ENCODE measurements at places on chromosomes 13 and 19.

GRCh38 chr19:2341244-2341751, 12.8 kb downstream of the SPPL2B start:
- no peak for DNase-seq

- DNase-seq: no peak
Measured at GRCh38 chr13:50682966-50683365, 160.5 kb downstream of the DLEU7 start.

GRCh38 chr19:29492769-29493168, 33.0 kb upstream of the VSTM2B start:
- DNase-seq: no peak

GRCh38 chr13:102983496-102983895, 82.7 kb downstream of the SLC10A2 start:
- DNase-seq: no peak

DNA sequence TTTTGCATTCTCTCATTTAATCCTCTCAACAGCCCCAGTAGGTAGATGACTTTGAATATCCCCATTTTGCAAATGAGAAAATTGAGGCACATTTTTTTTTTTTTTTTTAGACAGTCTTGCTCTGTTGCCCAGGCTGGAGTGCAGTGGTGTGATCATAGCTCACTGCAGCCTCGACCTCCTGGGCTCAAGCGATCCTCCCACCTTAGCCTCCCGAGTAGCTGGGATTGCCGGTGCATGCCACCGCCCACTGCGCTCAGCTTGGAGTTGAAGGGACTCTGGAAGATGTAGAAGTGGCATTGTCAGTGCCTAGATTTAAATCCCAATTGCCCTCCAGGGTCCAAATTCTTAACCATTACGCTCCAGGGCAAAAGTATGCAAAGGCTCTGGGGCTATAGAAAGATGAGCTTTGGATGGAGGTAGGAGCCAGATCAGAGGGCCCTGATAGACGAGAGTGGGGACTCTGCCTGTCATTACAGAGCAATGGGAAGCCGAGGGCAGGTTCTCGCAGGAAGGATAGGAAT, 813 bp upstream of the MCOLN1 start:
- no peak for DNase-seq

DNA sequence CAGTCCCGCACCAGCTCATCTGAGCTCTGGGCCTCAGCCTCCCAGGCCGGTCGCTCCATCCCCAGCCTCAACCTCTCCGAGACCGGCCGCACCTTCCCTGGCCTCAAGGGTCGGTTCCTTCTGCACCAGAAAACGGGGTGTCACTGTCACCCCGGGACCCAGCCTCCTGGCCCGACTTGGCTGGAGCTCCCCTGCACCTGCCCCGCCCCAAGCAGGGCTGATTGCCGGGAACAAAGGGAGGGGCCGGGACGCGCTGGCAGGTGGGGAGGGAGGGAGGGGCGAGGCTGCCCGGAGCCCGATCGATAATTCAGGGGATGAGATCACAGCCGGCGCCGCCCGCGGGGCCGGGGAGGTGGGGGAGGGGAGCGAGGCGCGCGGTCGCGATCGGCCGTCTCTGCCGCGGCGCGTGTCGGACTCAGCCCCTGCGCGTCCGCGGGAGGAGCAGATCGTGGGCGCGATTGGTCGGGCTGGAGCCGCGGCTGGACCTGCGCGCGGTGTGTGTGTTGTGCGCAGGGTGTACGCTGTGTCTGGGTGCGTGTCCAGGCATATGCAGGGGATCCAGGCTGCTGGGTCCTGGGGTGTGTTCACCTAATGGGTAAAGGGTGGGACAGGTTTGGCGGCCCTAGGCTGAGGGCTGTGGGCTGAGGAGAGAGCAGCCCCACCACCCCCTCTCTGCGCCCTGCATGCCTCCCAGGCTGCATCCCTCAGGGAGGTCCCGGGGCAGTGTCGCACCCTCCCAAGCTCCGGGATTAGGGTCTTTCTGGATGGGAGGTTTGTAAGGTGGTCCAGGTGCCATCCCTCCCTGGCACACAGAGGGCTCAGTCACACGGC, 1.1 kb upstream of the SHC2 start:
- DNase-seq: peak; percentile 72

DNA sequence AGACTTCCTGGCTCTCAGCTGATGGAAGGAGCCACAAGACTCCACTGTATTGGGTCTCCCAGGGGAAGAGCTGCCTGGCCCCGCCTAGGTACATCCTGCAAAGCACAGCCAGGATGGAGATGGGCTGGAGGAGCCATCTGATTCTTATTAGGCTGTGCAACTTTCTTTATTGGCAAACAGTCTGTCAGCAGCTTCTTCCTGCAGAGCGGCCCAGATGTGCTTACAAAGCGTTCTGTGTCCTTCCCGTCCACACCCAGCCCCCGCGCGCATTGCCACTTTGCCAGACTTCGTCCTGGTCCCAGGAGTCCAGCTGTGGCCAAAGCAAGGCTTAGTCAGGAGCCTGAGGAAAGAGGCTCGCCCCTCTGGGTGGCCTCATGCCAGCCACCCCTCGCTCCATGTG, 409.3 kb downstream of the ZNF536 start:
- no peak for DNase-seq

DNA sequence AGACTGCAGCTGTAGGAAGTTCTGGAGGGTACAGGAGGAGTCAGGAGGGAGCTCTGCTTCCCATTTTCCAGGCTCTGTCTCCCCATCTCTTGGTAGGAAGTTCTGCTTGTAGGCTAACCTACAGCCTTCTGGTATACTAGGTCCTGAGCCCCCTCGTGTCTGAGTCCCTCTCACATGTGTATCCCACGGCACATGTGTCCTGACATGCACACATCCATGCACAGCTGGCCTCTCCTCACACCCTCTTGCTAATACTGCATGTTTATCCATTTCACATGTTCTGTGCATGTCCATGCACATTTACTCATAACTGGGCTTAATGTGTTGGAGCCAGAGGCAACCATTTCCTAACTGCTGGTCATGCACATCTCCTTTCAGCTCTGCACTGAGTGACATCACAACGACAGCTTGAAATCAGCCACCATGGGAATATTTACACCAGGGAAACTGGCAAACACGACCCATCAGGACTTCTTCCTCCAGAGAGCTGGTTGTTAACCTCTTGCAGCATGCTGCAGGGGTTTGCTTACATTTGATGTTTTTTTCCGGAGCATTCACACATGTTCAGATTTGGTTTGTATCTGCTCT, 3.0 kb downstream of the CD209 start:
- DNase-seq: no peak

DNA sequence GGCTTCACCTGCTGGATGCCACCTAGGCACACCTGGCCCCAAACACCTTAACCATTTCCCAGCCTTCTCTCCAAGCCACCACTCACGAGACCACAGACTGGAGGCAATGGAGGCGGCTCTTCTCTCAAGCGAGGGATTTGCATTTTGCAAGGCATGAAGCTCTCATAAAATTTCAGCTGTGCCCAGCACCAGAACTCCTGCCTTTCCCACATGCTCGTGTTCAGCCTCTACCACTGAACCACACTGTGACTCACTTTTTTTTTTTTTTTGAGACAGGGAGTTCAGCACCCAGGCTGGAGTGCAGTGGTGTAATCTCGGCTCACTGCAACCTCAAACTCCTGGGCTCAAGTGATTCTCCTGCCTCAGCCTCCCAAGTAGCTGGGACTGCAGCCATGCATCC, 10.6 kb downstream of the NANOS3 start:
- no peak for DNase-seq

- DNase-seq: no peak
Measured at GRCh38 chr19:3788996-3789778, 3.0 kb upstream of the MATK start.

- no peak for DNase-seq
Measured at GRCh38 chr13:35747594-35747993, 271.1 kb upstream of the MAB21L1 start.

GRCh38 chr13:45468635-45469034, 3.9 kb downstream of the COG3 start:
- no peak for DNase-seq

- peak; percentile 58 for DNase-seq
Measured at GRCh38 chr19:6047741-6048251, 62.5 kb downstream of the RFX2 start.

- no peak for DNase-seq
Measured at GRCh38 chr13:31629085-31629780, 110.1 kb upstream of the RXFP2 start.

- DNase-seq: no peak
Measured at GRCh38 chr19:21621671-21622070, 116.3 kb downstream of the ZNF429 start.

DNA sequence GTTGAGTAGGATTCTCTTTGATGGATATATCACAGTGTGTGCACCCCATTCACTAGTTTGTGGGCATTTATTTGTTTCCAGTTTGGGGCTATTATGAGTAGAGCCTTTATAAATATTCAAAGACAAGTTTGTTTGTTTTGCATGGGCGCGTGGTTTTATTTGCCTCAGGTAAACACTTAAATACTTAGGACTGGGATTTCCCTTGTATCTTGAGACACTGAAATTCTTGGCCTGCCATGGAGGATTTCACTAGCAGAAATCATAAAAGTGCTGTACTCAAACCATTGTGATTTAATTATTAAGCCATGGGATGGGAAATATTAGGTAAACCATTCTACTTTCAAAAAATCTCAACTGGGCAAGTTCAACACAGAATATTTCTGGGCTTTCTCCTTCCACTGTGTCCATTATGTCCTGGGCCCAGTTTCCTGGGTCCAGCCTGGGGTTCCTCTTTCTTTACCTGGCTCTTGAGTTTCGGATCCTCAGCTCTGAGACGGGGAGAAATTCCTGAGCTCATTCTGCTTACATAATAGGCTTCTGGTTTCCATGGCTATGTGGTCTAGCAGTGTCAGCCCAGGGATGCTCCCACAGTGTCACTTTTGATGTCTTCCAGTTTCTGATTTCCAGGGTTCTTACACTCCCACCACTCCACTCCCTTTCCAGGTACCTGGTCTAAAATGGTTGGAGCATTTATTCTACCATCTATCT, 14.4 kb downstream of the MYO16 start:
- no peak for DNase-seq

DNA sequence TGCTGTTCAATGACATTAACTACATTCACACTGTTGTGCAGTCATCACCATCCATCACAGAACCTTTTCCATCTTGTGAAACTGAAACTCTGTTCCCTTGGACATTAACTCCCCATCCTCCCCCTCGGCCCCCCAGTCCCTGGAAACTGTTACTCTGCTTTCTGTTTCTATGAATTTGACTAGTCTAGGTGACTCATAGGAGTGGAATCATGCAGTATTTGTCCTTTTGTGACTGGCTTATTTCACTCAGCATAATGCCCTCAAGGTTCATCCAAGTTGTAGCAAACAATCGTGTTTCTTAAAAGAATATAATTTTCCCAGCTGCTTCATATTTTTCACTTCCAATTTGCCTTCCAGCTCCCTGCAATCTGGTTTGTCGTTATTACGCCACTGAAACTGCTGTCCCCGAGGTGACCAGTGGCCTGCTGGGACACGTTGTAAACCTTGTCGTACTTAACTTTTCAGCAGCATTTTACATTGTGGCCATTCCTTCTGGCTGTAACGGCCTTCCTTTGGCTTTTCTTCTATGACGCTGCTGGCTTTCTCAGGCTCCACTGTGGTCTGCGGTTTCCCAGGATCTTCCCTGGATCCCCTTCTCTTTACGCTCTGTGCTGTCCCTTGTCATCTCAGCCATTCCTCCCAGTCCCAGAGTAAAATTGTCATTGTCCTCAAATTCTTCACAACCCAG, 74.0 kb downstream of the DHRS12 start:
- no peak for DNase-seq

- no peak for DNase-seq
Measured at GRCh38 chr19:4445963-4446703, 11.5 kb downstream of the UBXN6 start.

DNA sequence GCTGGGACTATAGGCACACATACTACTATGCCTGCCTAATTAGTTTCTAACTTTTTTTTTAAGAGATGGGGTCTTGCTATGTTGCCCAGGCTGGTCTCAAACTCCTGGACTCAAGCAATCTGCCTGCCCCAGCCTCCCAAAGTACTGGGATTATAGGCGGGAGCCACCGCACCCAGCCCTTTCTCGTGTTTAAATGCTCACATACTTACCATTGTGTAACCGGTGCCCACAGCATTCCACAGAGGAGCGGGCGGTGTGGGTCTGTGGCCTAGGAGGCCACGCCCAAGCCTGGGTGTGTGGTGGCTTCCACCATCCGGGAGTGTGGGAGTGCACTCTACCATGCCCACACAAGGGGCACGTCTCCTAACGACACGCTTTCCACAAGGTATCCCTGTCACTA, 7.7 kb downstream of the LMNB2 start:
- no peak for DNase-seq

- DNase-seq: no peak
Measured at GRCh38 chr13:40352380-40352778, 314.1 kb downstream of the FOXO1 start.

GRCh38 chr13:99083981-99084380, 106.1 kb upstream of the DOCK9 start:
- no peak for DNase-seq

GRCh38 chr19:54094426-54095000, 6.1 kb downstream of the OSCAR start:
- no peak for DNase-seq

DNA sequence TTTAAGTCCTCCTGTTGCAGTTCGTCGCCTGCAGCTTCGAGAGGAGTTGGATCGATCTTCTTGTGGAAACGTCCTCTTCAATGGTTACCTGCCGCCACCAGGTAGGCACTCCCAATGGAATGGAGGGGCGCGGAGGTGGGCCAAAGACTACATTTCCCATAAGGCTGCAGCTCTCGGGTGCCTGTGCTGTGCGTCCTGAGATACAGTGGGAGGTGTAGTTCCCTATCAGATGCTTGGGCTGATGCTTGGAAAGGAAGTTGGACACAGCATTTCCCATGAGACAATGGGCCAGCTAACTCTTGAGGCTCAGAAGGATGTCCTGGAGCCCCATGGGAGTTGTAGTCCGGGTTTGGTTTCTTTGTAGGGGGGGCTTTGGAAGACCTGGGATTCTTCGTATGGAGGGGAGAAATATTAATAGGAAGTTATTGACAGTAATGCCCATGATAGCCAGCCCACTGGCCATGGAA, 1.8 kb downstream of the SHKBP1 start:
- DNase-seq: no peak

- no peak for DNase-seq
Measured at GRCh38 chr19:49442354-49442753, 1.0 kb upstream of the SLC17A7 start.

GRCh38 chr19:34387446-34387810, 16.8 kb upstream of the PDCD2L start:
- no peak for DNase-seq

DNA sequence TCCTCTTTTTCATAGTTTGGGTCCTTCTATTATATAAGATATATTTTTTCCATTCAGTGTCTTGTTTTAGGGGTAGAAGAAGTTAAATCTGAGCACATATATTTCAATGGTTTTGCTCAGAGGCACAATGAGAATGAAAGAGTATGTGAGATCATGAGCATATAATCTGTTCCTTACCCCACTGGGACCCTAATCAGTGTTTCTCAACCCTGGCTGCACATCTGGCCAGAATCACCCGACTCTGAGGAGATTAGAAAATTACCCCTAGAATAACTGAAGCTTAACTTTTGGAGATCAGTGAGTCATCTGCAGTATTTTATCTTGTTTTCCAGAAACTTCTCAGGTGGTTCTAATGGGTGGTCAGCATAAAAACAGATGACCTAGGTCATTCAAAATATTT, 782 bp downstream of the CYSLTR2 start:
- no peak for DNase-seq

GRCh38 chr13:102399791-102400674, 1.8 kb downstream of the FGF14 start:
- DNase-seq: peak; percentile 61

- DNase-seq: no peak
Measured at GRCh38 chr19:2612619-2613249, 89.8 kb downstream of the GNG7 start.

GRCh38 chr13:44399074-44399473, 25.4 kb downstream of the SERP2 start:
- DNase-seq: peak; percentile 37

- DNase-seq: no peak
Measured at GRCh38 chr19:16327501-16327900, 2.9 kb downstream of the KLF2 start.
